Iris pigment epithelial cell (primary cell): ENCODE measurements at places on chromosomes 6 and 20.

DNA sequence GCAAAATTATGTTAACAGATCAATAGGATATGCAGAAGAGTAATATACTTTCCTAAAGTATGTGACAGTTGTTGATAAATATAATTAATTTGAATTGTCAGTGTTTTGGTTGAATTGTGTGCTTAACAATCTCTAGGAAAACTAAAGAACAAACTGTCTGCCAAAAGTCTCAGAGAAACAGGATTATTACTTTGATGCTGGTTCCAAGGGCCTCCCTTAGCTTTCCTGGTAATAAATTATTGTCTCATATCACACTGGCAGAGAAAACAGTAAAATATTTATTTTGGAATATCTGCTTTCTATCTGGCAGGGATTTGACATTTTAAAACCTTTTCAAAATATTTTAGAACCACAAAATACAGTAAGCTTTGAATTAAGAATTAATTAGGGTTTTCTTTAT lies 40.1 kb upstream of the CARMIL1 start:
- DNase-seq: no peak

GRCh38 chr6:12149944-12150510 lies 137.9 kb downstream of the HIVEP1 start:
- no peak for DNase-seq

DNA sequence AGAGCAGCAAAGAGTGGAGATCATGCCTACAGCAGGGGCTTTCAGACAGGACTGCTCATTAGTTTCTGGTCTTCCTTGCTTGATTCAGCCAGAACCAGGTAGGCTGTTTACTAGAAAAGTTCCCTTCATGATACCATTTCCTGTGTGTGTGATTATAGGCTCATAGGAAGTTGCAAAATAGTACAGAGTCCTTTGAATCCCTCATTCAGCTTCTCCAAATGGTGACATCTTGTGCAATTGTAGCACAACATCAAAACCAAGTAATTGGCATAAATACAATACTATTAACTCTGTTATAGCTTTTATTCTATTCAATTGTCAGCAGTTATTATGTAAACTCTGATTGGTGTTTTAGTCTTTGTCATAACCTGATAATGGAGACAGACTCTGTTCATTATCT lies 347.3 kb upstream of the CDH4 start:
- no peak for DNase-seq

DNA sequence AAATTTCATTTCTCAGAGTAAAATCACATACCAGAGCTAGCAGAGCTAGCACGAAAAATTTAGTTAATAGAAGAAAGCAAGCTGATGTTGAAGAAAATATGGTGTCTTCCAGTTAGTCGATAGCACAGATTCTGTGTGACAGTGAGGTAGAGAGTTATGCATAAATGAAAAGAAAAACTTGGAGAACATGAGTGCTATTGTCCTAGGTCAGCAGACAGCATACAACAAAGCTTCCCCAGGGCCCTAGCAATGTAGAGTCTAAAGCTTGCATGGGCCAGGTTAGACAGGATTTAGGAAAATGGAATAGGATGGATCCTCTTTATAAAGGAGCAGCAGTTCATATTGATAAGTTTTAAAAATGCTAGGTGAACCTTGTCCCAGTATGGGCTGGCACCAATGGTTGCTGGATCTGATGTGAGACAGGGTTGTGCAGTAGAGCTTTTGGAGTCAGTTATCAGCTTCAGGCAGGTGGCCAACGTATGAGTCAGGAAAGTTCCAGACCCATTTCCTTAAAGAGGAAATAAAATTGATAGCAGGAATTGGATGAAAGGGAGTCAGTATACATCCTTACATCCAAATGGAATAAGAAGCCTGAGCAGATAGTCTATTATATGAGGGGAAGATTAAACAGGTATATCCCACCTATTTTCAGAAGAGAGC lies 277.2 kb downstream of the FRK start:
- peak; percentile 6 for DNase-seq

- no peak for DNase-seq
Observed at GRCh38 chr6:116828983-116829382, at the start of gene GPRC6A. Gene GPRC6A (minus strand): TSS chr6:116829083. CDS start chr6:116829013, 70 bp downstream.

DNA sequence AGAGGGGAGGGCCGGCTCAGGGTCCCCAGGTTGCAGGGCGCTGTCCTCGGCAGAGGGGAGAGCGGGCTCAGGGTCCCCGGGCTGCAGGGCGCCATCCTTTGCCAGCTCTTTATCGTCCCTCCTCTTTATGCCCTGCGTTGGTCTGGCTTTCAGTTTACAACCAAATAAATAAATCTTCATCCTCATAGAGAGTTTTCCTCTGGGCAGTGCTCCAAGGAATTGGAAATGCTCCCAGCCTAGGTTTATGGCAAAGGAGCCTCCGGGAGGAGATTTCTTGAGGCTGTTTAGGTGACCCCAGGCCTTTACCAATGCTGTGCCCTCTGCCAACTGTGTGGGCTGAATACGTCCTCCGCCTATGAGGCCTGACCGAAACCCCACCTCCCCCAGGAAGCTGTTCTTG lies 60.2 kb downstream of the CHMP4B start:
- DNase-seq: no peak

DNA sequence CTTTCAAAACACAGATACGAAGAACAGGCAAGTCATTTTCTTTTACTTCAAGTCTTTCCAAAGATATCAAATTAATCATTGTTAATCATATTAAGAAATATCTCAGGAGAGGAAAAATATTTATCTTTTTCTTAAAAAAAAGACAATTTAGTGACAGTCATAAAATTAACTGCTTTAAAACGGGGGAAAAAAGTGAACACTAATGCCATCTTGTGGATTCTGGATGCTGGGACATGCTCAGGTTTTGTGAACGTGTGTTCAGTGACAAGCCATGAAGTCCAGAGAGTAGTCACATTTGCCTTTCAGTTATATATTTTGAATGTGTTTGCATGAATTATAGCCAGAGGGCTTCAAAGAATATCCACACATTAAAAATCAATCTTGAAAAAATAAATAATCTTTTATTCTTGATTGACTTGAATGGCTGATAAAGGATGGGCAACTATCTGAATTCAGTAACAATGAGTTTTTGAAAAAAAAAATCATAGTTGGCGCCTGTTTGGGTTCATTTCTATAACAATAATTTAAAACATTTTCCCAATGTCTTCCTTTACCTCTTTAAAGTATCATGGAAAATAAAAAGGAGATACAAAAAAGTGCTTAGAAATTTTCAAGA lies 74.7 kb upstream of the NOX3 start:
- DNase-seq: peak; percentile 66

DNA sequence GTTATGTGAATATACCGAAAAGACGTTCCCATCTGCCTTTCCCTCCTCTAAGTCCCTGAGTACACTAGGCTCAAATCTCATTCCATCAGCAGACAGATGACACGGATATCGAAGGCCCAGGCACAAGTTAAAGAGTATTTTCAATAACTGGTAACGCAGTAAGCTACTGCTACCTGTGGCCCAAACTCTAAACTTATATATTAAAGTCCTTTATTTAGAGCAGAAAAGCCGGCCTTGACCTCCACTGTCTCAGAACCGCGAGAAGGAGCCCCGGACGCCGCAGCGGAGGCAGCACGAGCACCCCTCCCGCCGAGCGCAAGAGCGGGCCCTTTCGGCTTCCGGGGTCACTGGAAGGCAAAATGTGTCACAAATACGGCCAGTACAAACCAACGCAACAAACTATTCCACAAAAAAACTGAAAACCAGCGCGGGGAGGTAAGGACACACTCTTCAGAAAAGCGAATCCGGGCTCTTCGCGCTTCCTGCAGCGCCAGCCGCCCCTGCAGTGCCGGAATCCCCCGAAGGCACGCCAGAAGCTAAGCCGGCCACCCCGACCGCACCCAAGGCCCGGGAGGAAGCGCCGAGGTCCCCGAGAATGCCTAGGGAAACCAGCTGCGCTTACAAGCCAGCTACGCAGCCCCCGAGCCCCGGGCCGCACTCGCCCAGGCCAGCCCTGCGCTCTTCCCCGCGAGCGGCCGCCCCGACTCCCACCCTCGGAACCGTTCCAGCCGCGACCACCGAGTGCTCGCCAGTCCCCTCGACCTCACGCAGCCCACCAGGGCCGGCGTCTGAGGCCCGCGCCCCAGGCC lies 681 bp downstream of the DIDO1 start:
- peak; percentile 43 for DNase-seq

DNA sequence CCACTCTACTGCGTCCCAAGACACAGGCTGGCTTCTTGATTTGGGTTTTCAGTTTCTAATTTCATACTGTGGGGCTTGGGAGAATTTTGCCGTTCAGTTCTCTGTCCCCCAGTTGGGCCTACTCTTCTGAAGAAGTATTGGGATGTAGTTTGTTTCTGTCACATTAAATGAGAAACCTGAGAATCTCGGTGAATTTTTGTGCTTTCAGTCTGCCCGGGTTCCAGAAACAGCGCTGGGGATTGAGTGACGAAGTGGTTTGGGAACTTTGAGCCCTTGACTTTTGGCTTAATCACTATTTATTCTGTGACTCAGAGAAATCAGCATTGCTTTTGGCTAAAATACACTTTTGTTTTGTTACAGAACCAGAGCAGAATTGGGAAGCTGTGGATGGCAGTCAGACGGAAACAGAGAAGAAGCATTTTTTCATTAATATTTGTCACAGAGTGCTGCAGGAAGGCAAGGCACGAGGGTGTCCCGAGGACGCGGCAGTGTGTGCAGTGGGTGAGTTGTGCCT lies 74.0 kb downstream of the IGF2R start:
- peak; percentile 45 for DNase-seq

GRCh38 chr20:35866418-35867202 lies 87.7 kb downstream of the SCAND1 start:
- peak; percentile 47 for DNase-seq

DNA sequence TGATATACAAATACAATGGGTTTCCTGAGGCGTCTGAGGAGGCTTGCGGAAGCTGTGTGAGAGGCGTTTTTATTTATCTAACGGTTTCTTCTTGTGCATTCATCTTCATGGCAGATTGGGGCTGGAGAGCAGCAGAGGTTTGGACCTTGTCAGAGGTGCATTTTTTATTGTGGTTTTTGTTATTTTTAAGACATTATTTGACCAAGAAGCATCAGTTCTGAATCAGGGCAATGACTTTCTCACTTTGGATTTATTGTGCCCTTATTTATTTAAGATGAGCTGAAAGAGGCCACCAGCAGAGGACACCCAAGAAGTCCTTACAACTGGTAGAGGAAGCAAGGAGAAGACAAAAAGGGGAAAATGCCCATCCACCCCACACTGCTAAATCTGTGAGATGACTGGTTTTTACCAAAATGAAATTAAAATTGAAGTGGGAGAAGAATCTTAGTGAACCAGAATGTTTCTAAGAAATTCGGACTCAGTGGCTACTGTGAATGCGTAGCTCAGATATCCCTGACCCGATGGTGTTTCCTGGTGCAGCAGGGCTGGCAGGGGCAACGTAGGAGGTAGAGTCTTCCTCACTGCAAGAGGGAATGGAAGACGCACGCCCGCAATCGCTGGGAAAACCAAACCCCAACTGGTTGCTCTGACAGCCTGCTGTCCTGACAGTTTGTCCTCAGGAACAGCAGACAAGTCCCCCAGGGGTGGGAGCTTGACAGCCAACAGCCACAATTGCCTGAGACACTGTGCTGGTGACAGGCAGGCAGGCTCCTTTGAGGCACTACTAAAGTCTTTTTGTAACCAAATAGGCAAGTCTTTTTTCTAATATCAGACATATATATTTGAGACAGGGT lies 14.2 kb downstream of the PRR18 start:
- no peak for DNase-seq

DNA sequence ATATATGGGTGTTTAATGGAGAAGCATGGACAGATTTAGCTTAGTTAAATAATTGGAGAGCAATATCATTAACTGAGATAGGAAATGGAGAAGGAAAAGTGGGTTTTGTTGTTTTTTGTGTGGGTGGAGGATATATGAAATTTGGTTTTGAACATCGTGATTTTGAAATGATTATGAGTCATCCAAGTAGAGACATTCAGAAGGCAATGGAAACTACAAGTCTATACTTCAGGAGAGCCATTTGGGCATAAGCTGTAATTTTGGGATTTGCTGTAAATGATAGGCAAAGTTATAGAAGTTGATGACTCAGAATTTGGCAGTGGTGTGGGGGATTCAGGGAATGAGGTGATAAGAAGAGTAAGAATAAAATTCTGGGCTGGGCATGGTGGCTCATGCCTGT lies 27.4 kb upstream of the FAM135A start:
- DNase-seq: no peak

DNA sequence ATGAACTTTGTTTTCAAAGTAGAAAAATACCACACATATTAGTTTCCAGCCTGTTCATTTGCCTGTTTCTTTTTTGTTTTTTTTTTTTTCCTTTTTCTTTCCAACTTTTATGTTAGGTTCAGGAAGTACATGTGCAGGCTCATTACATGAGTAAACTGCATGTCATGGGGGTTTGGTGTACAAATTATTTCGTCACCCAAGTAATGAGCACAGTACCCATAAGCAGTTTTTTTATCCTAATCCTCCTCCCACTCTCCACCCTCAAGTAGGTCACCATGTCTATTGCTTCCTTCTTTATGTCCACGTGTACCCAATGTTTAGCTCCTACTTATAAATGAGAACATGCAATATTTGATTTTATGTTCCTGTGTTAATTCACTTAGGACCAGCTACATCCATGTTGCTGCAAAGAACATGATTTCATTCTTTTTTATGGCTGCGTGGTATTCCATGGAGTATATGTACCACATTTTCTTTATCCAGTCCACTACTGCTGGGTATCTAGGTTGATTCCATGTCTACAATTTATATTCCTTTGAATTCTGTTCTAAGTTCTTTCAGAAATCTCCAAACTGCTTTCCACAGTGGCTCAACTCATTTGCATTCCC lies 31.8 kb downstream of the SNX14 start:
- peak; percentile 33 for DNase-seq

DNA sequence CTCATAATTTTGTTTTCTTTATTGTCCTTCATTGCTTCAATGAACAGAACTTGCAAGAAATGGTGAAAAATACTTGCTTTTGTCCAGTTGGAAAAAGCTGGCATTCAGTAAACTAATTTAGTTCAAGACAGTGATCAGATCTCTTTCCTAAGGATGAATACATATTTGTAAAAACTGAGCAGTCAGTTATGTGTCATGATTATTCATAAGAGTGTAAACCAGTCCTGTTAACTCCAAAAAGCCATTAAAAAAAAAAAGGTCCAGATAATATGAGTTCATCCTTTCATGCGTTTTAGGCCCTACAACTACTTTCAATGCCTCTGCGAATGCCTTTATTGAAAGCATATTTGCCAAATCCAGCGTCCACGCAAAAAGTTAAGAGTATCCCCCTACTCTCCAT lies 609 bp downstream of the PGM3 start:
- peak; percentile 23 for DNase-seq

GRCh38 chr6:152595499-152595898 lies 41.7 kb downstream of the SYNE1 start:
- no peak for DNase-seq

GRCh38 chr6:14502551-14502950 lies 385.0 kb downstream of the CD83 start:
- DNase-seq: peak; percentile 53

DNA sequence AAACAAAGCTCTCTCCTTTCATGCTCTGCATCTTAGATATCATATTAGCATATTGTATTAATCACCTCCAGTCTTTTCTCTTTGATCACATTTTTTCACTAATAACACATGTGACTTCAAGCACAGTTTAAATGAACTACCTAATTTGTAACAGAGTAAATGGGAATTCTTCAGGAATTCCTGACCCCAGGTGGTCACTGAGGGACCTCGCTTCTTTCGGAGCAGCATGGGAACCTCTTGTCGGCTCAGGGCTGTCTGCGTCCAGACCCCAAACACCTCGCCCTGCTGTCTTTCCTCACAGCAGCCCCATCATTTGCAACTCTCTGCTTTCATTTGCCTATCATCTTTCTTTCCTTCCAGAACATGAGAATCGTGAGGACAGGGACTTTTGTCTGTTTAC lies 103.5 kb downstream of the DACT2 start:
- no peak for DNase-seq

GRCh38 chr6:26659042-26659999 lies at the start of gene ZNF322:
Gene ZNF322 (minus strand): TSS chr6:26659746. CDS start chr6:26638553, 21,193 bp downstream.
- peak; percentile 95 for DNase-seq

GRCh38 chr20:50034567-50035180 lies 51.9 kb downstream of the SNAI1 start:
- peak; percentile 33 for DNase-seq
